HEK293T (cell line): ENCODE measurements at places on chromosomes 4 and X.

- DNase-seq: no peak
Observed at GRCh38 chr4:107125496-107125895, 89.4 kb upstream of the DKK2 start.

- no peak for DNase-seq
Observed at GRCh38 chr4:56613101-56613862, 67.8 kb downstream of the HOPX start.

DNA sequence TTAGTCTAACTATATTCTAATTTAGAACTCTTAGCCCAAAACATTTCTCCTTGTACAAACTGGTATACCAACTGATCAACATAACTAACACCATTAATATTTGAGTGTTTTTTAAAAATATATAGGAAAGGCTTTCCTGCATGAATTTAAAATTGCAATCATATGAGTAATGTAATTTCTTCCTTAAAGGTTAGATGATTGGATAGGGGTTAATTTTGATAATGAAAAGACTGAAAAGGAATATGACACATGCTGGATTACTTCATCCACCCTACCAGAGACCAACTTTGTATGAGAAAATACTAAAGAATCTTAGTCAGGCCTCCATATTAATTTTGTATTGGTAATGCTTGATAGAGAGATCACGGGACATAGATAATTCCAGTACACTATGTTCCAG lies 25.1 kb upstream of the PLS3 start:
- no peak for DNase-seq

DNA sequence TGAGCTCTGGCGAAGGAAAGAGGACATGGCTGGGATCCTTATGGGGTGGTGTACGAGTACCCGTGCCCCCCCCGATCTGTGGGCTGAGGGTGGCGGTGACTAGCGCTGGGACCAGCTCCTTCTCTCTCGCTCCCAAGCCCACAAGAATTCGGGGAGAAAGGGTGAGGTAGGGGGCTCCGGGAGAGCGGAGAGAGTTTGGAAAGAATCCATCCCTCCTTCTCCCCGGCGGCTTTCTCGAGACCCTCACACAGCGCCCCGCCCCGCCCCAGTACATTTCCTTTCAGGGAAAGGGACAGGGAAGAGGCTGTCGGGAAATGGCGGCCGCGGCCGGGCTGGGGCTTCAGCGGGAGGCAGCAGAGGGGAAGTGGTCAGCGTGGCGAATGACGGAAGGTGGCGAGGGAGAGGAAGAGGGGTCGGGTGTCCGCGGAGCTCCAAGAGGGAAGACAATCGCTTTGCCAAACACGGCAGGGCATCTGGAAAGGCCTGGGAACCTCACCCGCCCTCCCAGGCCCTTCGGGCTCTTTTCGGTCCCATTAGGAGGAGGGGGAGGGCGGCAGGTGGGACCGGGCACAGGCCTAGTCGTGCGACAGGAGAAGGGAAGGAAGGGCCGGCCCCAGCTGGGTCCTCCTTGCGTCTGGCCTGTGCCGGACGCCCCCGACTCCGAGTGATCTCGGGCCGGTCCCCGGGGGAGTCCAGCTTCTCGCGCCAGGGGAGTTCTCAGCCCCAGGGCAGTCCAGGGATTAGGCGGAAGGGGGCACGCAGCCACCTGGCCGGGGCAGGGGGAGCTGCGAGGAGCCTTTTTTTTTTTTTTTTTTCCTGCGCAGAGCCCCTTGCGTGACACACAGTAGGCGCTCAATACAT lies 10.2 kb downstream of the HNRNPH2 start:
- peak; percentile 43 for DNase-seq

DNA sequence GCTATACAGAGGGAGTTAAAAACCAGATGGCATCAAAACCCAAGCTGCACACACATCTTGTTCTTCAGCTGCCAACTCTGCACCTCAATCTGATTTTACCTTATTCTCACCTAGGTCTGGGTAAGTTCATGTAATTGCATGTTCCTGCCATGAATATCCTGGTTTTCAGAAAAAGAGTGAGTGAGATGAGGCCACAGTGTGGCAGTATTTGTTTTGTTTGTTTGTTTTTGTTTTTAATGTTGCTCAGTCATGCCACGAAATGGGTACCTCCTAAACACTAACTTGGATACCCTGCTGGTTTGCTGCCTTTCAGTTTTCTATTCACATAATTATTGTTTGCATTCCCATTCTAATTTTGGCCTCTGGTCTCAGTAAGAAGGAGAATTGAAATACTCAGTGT lies 22.5 kb downstream of the TMEM164 start:
- DNase-seq: no peak

- no peak for DNase-seq
Observed at GRCh38 chrX:39627257-39627656, 470.5 kb downstream of the BCOR start.

DNA sequence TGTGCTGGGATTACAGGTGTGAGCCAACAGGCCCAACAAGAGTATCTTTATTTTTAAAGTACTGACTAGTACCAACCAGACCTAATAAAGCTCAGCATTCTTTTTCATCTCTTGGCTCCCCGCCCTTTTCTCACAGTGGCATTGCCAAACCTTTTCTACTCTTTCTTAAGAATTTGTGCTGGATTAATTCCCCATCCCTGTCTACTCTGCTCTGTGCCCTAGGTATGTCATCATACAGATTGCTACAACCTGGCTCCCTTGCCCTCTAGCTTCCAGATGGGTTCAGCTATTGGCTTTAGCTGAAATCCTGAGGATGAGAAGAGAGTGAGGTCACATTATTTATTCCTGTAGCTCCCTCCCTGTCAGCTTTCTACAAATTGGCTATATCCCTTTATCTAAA lies 34.9 kb upstream of the CCNI start:
- DNase-seq: no peak

GRCh38 chr4:96736352-96736889 lies 896.5 kb downstream of the PDHA2 start:
- peak; percentile 5 for DNase-seq

DNA sequence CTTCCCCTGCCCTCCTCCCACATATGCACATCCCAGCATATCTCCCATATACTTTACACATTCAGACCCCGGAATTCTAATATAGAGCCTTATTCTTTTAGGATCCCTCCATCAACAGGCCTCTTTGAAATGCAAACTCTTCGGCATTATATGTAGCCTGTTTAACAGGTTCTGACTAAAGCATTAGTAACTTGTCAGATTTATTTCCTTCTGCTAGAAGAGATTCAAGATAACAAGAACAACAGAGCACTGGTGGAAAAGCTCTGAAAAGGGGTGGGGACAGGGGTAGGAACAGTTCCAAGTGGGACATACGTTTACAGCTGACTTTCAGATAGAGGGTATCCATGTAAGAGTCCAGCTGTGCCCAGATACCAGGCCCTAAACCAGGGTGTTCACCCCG lies 31.7 kb upstream of the PRPS1 start:
- DNase-seq: no peak

DNA sequence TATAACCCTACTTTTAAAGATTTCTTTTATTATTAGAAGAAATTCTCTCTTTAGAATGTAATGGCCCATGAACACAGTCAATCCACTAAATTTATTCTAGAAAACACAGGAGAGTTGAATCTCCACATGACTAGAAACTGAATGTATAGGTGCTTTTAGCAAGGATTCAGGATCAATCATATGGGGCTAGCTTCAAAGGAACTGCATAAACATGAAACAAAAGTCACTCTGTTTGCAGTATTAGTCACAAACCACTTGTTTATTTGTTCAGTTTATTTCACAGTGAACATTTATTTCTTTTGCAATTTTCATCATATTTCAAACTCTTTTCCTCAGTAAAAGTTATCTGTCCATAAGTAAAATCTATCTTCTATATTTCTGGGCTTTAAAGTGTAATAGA lies 1604.6 kb downstream of the PCDH18 start:
- DNase-seq: no peak

GRCh38 chrX:18792828-18793227 lies 85.4 kb downstream of the PPEF1 start:
- no peak for DNase-seq
